T-helper 17 cell (primary cell): ENCODE measurements at places on chromosomes 13 and 19. TPM values are rescaled to one million over a fixed set of nuclear protein-coding genes. Genes with fewer than 3 reads are reported as not detected.

The ZNF599 gene
- total RNA-seq, result 3.7 TPM

The IGFL1 gene
- total RNA-seq, result not detected

The PSG7 gene
- not detected for total RNA-seq

The TMEM259 gene
- total RNA-seq, result 270 TPM

The ZNF285 gene
- total RNA-seq, result not detected

The B3GNT8 gene
- 4.8 TPM for total RNA-seq

The FCAR gene
- 8.6 TPM for total RNA-seq
